ENCODE measurements at places on chromosomes 2 and 18.

DNA sequence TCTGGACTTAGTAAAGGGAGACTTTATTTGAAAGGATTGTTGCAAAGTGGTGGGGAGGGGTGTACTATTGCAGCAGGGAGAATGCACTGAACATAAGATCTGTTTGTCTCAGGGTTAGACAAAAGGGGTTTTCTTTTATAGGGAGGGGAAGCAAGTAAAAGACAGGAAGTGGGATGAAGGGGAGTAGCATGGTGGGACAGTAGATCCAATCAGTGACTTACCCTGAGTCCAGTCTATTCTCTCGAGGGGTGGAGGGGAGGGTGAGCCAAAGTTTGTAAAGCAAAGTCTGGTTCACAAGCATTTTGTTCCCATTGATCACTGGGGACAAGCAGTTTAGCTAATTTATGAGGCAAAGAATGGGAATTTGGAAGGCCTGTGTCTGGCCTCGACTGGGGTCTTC is 35.0 kb upstream of the CYP27C1 start:
- DNase-seq: no peak

DNA sequence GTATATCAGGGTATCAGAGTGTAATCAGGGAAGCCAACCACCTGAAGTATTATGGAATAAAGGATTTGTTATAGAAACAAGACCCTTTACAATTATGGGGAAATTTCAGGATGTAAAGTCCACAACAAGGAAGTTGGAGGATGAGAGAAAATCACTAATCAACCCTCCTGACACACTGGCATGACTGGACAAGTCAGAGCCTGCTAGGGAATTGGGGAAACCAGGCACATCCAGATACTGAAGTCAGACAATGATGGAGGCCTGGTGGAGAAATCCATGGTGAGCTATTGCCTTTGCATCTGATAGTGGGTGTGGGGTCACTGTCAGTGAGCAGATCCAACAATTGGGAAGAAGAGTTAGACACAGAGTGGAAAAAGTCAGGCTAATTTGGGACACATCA is 158.8 kb upstream of the FBXO11 start:
- DNase-seq: no peak

DNA sequence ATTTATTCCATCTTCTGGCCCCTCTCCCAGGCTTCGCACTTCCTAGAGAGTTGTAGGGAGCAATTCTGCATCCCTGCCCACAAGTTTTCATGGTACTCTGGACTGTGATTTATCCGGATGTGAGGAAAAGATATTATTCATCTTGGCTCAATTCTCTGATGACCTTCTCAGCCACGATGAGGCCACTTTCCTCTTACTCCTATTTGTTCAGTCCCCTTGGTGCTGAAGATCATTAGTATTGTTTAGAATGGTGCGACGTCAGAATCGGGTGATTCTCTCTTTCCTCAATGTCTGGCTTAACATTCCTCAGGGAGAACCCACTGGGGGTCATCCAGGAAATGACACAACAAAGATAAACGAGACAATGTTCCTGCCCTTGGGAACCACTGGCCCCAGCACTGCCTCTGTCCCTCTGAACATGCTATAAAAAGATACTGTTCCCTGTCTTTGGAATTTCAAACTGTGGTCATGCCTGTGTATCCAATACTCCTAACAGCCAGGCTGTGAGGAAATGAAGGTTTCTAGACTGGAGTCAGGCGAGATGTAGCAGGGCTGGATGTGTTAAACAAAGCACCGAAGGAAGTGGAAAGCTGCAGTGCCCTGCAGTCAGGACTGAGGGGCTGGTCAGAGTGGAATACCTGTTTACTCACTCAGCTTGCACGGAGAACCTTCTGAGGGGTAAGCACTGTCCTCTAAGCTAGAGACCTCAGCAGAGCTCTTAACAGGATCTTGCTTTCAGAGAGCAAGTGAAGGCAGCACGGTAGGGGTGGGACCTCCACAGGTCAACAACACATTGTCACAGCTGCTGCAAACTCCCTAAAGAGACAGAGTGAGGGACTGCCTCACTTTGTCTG is 12.9 kb upstream of the GLI2 start:
- no peak for DNase-seq

DNA sequence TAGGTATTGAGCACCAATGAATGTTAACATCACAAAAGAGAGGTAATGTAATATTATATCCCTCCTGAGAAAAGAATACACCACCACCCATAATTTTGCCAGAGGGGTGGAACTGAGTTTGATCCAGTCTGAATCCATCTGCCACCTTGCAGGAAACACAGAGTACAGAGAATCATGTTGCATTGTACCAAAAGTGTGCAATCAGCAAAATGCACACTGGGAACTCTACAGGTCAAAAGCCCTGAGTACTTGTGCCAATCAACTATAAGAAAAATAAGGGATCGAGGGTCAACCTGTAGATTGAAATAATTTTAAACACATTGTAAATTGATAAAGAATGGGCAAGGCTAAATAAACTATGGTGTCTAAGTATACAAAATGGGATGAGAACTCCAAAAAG is 141.5 kb downstream of the KCNH7 start:
- no peak for DNase-seq

DNA sequence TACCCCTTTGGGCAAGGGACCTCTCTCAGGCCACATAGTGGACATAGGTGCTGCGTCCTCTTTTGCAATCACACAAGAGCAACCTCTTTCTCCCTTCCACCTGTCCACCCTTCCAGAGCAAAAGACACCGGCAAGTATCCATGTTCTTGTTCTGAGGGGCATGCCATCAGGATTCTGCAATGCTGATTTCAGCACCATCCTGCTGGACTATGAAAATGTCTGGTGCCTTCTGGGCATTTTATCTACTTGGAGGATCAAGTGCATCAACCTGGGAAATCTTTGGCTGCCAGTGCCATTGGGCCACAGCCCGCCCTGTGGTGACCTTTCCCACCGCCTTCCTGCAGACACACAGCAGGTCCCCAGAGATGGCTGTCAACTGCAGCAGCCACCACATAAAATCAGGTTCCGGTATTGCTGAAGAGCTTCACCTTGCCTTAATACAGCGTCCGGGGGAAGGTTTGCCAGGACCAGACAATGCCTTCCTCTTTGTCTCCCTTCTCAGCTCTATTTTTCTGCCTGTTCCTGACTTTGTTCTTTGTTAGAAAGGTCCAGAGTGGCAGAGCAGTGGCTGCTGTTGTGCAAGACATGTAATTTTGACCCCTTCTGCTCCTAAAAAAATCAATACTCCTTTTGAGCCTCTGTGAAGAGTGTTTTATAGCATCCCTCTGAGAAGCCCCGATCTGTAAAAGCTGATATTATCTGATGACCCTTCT is 18.5 kb upstream of the BOD1L2 start:
- no peak for DNase-seq

- no peak for DNase-seq
These were observed 226.6 kb downstream of the ANKRD30B start for GRCh38 chr18:14974576-14974975.

DNA sequence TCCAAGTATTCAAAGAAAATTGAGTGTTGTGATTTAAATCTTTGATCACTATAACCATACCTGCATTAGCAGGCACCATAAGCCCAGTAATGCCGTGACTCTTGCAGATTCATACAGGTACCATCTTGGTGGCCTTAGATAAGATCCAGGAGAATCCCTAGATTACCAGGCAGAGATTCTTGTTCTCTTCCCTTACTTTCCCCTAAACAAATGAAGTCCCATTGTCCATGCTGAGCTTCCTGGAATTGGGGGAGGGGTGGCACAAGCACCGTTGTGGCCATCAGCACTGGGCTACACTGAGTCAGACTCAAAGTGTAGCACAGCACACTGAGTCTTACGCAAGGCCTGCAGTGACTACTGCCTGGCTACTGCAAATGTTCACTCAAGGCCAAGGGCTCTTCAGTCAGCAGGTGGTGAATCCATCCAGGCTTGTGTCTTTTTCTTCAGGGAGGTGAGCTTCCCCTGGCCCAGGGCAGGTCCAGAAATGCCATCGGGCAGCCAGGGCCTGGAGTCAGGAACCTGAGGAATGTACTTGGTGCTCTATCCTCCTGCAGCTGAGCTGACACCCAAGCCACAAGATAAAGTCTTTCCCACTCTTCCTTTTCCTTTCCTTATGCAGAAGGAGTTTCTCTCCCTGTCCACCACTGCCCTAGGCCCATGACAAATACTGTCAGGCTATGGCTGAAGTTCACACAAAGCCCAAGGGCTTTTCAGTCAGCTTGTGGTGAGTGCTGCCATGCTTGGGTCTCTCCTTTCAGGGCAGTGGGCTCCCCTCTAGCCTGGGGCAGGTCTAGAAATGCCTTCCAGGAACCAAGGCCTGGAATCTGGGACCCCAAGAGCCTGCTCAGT is 52.6 kb downstream of the CD28 start:
- DNase-seq: no peak

- no peak for DNase-seq
These were observed 53.5 kb upstream of the SLC38A11 start for GRCh38 chr2:165008730-165009315.

- no peak for DNase-seq
These were observed 524 bp downstream of the ANKRD30B start for GRCh38 chr18:14748496-14748895.

GRCh38 chr18:45826084-45826483 is 609 bp downstream of the SIGLEC15 start:
- DNase-seq: no peak

DNA sequence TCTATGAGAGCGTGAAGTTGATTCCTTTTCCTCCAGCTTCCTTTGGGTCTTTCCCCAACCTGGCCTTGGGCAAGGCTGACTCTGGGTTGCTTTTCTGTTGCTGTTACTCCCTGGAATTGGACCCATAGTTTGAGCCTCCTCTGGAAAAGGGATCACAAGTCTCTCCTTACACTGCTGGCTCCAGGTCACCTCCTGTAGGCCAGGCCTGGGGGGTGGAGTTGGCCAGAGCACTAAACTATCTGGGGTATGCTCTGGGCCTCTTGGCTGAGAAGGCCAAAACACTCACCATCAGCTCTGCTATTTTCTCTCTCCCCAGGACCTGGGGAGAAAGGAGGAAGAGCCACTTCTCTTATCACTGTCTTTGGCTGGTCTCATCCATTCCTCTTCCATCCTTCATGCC is 56.5 kb upstream of the NCOA1 start:
- DNase-seq: no peak

DNA sequence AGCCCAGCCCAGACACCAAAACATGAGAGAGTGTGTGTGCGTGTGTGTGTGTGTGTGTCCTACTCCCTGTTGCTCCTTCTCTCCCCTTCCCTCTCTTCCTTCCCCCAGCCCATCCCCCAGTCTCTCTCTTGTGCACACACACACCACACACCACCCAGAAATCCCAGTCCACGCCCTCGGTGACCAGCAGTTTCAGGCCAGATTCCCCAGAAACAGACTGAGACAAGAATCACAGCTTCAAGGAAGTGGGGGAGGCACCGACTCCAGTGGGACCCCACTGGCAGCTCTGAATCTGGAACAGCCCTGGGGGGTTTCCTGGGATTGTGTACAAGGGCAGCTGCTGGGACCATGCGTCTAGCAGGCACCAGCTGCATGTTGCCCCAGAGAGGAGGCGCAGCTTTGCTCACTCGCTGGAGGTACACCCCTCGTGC is 113.5 kb downstream of the NDUFA10 start:
- DNase-seq: no peak

DNA sequence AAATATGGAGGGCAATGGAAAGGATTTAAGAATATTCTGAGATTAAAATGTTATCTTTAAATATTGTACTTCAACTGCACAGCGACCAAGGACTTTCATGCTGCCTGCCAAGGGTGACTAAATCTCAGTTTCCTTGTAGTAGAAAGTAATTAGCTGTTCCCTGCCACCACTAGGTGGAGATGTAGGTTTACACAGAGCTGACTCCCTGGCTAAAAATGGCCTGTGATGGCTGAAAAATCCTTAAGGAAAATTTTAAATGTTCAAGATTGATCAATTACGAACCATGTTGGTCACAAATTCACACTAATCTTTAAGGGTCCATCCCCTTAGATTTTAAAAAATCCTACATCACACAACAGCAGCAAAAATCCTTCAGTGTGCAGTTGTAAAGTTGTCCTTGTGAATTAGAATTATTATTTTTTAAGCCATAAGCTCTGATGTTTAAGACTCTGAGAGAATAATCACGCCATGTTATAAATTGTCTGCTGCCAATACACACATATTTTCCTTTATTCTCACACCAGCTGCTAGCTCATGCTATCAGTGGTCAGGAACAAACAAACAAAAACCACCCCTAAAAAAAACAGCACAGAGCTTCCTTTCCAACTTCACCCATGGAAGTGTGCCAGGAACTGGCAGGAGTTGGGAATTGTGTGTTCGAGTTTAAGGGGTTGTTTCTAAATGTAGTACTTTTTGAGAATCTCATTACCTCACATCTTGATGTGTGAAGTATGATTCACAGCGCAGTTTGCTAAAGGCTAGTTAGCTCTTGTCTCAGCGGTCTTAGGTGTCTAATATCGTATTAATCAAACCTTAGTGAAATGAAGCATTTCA is 399.8 kb downstream of the TMEM182 start:
- DNase-seq: no peak

- no peak for DNase-seq
These were observed 139.7 kb downstream of the BCL11A start for GRCh38 chr2:60413814-60414168.

- no peak for DNase-seq
These were observed 113.8 kb downstream of the ATL2 start for GRCh38 chr2:38263293-38263692.
